ENCODE measurements at places on chromosomes 1 and 21.

DNA sequence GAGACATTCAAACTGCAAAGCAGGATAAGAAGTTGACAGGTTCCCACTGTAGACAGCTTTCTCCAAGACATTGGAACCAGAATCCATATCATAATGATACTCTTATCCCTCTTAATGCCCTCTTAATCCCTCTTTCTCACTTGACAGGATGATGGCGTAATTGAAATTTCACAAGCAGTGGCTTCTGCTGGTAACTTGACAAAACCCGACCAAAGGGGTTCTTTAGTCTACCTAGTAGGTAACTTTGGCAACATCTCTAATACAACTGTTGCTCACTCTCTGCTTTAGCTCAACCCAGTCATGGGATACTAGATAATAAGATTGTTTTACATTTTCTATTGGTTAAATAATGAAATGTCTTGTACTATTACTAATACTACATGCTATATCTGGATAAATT lies 34.7 kb downstream of the S100A10 start:
- no peak for DNase-seq

DNA sequence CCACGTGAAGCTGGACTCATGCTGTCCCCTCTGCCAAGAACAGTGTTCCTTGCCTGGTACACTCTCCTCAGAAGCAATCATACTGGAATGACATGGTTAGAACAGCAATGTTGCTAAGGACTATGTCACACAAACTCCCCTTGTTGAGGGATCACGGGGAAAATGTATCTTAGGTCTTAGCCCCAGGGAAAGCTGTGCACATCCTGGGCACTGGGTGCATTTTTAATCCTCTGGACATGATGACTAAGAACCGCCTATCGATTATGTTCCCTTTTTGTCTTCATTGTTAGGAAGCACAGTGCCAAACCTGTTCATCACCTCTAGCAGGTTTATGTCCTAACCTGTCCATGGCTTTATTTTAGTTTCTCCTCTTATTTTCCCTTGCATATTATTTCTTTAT lies 115.1 kb downstream of the HIVEP3 start:
- no peak for DNase-seq

GRCh38 chr21:36135391-36136102 lies 668 bp downstream of the CBR3 start:
- DNase-seq: peak; percentile 53

- no peak for DNase-seq
These were observed 30.5 kb downstream of the C4BPA start for GRCh38 chr1:207134581-207134980.

DNA sequence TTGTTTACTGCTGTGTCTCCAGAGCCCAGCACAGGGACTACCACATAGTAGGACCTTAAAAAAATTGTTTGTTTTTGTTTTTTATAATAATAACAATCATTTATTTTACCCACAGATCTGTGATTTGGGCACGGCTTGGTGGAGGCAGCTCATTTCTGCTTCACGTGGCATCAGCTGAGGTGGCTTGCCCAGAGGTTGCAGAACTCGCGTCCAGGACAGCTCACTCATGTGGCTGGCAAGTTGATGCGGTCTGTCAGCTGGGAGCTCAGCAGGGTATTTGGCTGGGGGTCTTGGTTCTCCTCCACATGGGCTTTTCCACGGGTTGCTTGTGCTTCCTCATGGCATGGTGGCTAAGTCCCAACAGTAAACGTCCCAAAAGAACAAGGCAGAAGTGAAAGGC lies 2.9 kb upstream of the SYNC start:
- DNase-seq: no peak

- no peak for DNase-seq
These were observed 66.2 kb downstream of the UMODL1 start for GRCh38 chr21:42137191-42137904.

DNA sequence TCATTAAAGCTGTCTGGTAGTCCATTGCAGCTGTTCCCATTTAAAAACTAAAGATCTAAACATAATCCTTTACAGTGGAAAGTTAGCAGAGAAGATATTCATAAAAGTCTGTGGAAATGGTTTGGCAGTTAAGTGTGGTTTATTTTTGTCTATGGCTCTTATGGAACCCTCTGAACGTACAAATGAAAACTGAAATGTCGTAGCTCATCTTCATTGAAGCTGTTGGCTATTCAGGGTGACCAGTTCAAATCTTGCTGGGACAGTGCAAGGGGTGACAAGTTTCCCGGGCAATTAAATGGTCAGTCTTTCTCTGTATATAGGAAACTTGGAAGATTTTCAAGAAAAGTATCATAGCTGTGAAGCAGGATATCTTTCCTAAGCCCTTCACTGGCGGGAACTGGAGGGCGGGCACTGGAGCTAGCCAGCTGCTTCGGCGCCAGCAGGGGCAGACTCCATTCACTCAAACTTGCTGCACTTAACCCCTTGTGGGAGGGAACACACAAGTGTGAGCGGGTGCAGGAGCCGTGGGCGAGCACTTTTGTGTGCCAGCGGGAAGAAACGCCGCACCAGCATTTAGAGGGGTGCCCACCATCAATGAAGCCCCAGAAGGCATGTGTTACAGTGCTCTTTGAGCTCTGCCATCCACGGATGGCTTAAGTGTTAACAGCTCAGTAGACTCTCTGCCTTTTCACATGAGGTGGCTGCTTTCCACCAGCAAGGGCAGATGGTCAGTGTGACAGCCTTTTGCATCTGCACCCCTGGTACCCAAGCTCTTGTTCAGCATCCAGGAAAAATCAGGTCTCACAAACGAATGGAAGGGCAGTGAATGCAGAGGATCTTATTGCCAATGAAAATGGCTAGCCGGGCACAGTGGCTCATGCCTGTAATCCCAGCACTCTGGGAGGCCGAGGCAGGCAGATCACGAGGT lies 232.1 kb upstream of the KAZN start:
- no peak for DNase-seq

DNA sequence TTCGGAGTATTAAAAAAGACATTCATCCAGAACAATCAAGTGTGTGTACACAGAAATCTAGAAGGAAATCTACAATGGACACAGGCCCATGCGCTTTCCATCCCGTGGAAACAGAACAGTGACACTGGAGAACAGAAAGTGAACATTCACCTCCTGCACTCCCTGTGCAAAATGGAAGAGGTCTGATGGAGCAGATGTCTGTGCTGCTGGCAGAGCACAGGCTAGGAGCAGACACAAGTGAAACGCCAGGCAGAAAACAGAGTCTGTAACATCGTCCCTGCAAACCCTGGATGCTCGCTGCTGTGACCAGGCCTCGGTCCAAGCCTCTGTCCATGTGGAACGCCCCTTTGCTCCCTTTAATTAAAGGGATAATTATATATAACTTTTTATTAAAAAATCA lies 36.1 kb downstream of the SLC45A1 start:
- no peak for DNase-seq

GRCh38 chr1:62922006-62922405 lies 138.1 kb downstream of the ATG4C start:
- DNase-seq: no peak

- no peak for DNase-seq
These were observed 41.8 kb downstream of the SELENOF start for GRCh38 chr1:86872086-86872485.

GRCh38 chr21:20167059-20167458 lies 831.1 kb upstream of the NCAM2 start:
- no peak for DNase-seq

DNA sequence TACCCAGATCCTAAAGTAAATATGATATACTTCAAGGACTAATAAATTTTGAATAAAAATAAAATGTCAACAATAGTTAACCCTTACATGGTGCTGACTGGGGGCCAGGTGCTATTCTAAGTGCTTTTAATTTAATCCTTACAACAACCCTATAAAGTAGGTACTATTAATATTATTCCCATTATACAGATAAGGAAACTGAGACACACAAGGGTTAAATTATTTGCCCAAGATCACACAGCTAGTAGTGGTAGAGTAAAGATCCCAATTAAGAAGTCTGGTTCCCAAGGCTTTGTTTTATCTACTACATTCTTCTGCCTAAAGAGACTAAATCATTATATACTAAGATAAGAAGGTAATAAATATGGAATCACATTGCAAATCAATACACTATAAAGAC lies 34.2 kb downstream of the SYNJ1 start:
- DNase-seq: no peak

- no peak for DNase-seq
These were observed 206.0 kb downstream of the CENPF start for GRCh38 chr1:214808845-214809460.

DNA sequence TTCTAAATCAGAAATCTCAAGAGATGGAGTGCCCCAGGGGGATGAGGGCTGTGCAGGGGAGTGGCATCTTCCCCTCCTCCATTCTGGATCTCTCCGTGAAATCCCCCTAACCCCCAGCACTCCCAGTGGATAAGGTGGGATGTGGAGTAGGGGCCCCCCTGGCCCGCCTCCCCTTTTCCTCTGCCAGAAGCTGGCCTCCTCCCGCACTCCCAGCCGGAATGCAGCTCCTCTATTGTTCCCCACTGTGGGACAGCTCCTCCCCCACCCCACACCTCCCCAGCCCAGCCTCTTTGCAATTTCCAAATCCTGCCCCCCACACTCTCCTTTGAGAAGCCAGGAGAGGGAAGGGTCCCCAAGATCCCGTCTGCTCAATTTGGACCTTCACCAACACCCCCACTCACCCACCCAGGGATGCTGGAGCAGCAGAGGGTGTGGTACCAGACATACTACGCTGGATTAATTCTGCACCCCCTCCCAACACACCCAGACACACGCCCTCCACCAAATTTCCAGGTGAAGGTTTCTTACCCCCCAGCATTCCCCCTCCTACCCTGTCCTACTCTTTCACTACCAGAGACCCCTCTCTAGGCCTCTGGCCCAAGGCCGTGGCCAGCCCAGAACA lies 1.9 kb downstream of the MEX3A start:
- DNase-seq: no peak

GRCh38 chr1:16605532-16606505 lies 7.5 kb downstream of the NBPF1 start:
- DNase-seq: no peak

DNA sequence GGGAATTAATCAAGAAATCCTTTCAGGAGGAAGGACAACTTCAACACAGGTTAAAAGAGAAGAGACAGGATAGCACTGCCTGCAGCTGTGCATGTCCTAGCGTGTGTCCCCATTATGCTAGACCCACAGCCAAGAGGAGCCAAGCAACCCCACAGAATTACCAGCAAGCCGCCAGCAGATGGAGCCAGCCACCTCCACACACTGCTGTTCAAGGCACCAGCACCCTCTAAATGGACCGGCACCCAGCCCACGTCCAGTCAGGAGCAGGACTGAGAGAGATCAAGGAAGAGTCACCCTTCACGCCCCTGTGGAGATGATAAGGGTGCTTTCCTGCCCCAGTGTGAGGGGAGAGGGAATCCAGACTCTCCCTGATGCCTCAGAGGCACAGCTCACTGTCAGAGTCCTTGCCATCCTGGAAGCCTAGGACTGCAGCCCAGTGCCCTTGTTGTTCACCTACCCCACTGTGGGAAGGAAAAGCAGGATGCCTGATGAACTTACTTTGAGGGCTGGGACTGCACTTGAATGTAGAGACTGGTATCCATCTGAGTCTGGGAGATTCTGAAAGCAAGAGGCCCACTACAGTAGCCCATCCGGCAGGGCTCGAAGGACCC lies 37.1 kb upstream of the CTTNBP2NL start:
- DNase-seq: peak; percentile 36

GRCh38 chr1:162397039-162397448 lies 14.9 kb downstream of the SH2D1B start:
- DNase-seq: no peak

DNA sequence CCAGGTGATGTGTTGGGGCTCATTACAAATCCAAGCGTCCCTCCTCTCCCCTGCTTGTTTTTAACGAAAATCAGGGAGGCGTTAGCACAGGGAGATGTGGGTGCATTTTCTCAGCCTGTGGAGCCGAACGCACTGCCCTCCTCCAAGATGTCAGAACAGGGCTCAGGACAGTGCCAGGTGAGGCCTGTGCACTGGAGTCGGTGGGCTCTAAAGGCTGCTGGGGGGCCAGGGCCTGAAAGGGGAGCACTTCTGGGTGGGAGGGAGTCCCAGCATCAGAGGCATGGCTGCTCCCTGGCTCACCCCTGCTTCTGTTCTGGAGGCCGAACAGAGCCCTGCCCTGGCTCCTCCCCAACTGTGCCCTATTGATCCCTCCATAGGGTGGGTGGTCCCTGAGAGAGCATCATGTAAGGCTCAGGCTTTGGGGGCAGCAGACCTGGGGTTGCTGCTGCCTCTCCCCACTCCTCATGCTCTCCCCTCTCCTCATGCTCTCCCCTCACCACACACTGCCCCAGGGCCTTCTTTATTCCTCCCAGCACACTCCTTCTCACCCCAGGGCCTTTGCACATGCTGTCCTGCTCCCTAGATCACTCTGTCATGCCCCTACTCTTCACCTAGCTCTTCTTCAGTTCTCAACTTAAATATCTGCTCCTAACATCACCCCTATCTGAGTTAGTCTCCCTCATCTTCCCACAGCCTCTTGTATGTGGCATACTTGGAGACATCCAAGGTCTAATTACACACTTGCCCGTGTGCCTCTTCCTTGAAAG lies 725.2 kb downstream of the PTPRU start:
- DNase-seq: no peak

DNA sequence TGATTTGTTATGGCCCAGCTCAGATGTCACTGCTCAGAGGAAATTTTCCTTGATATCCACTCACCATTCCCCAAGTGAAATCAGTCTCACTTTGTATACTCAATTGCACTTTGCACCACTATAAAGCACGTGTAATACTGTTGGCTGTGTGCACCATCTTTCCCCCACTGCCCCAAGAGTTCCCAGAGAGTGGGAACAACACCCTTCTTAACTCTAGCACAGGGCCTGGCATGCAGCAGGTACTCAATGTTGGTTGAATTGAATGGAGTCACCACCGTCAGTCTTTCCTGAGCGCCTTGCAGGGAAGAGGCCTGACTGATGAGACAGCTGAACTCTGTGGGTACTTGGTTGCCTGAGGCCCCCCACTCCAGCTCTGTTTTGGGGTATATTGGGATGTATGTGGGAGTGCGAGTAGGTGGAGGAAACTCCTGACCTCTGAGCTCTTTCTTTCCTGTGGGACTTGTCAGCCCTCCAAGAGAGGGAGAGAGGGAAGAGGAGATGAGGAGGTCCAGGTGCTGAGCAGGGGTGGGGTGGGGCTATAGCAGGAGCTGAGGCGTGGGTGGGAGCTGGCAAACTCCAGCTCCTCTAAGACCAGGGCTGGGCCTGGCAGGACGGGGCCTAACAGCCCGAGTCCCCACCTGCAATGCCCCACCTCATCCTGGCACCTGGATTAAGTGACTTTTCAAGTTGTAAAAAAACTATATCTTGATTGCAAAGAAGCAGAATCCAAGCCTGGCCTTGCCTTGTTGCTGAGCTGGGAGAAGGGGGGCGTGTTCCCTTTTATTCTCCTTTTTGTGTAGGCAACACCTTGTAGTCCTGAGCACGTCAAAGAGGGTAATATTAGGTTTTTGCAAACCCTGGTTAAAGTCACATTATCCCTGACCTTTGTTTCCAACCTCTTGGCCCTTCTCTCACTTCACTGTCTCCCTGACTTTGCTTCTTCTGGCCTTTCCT lies 19.4 kb upstream of the WASF2 start:
- DNase-seq: no peak

- DNase-seq: no peak
These were observed 30.0 kb downstream of the CACHD1 start for GRCh38 chr1:64499966-64500365.

DNA sequence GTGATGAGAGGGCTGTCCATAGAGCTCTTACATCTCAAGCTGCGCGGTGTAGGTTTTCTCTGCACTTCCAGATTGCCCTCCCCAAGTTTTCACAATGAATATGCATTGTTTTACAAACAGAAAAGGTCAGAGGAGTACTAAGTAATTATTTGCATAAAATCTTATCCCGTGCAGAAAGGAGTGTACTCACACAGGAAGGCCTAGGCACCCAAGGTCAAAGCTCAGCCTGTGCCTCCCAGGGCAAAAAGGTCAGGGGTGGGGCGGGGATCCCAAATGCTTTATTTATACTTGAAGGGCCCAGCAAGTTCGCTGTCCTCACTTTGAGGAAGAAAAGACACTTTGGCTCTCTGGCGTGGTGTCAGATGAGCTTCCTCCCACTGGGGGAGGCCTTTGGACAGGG lies 10.3 kb upstream of the KCNE1 start:
- no peak for DNase-seq

Measured in activated naive CD4-positive, alpha-beta T cell treated with anti-CD3 and anti-CD28 coated beads, Interleukin-2, amount 50 U/mL, for 16 hours (primary cell).